ENCODE measurements at places on chromosomes 6 and 20.

- DNase-seq, result no peak
These were observed 368.6 kb downstream of the BTBD9 start for GRCh38 chr6:38271081-38271480.

DNA sequence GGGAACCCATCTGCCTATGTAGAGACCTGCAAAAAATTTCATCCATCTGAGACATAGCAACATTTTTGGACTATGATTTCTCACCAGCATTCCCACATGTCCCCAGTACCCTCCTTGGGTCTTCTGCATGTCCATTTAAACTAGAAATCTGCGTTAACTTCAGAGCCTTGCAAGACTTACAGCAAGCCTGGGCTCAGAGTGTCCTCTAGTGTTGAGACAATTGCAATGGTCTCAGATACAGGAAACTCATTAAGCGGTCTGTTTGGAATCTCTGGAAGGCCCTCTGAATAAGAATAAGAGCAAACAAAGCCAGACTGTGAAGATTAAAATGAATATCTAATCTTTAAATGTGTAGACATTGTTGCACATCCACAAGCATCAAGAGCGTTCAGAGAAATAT lies 20.5 kb upstream of the PI3 start:
- DNase-seq, result no peak

DNA sequence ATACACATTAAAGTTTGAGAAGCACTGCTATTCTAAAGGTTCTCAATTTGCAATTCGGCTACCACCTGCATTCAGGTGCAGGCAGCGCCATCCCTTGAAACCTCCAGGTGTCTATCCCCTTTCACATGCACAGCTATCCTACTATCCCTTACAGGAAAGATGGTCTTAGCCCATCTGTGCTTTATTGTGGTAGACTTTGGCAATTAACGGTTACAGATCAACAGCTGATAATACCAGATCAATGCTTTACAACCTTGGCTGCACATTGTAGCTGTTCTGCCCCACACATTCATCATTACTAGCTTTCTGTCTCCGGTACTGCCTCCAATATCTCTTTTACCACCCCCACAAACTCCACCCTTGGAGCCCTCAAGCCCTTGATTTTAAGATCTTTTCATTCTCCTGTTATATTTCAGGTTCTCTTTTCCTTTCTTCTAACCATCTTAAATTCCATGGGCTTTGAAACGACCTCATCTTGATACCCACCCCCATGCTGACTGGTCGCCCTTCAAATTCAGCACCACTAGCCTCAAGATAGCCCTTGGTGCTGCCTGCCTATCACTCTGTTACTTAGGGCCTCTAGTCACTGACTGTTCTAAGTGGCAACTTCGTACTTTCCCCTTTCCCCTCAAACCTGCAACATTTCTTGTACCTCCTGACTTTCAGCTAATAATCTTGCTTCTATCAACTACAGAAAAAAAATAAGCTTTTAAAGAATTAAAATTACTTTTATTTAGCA lies 50.8 kb downstream of the SPTLC3 start:
- no peak for DNase-seq

DNA sequence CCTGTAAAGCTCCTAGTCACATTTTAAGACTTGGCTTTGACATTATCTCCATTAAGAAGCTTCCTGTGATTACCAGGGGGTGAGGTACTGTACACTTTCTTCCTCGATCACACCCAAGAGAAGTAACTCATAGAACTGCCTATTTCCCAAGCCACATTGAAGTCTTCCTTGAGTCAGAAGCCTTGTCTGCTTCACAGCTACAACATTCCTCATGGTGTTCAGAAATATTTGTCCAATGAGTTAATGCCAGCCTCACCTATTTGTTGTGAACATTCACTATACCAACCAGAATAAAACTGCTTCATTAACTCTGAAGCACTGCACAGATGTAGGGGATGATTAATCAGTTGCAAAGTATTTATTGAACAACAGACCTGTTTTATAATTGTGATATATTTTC lies 622.3 kb downstream of the PTPRT start:
- DNase-seq, result no peak

DNA sequence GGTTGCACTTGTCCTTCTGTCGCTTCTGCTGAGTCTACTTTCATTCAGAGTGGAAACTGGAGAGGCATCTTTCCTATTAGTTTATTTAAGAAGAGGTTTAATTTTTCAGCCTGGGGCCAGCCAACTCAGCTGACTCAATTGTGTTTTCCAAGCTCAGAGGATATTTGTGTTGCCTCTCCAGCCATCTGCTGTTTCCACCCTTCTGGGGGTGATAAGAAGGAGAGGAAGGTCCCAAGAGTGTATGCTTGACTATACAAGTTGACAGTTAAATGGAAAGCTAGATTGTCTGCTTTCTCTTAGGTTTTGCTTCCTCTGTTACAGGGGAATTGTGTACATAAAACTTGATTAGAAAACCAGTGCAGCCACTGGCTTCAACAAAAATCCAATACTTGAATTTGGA lies 3.0 kb downstream of the PSMF1 start:
- no peak for DNase-seq

Data from HS-5 (cell line).